Mucosa of descending colon (tissue), 3 donors: ENCODE measurements at places on chromosomes 3 and 15. TPM values are rescaled to one million over a fixed set of nuclear protein-coding genes. Genes with fewer than 3 reads are reported as not detected.

Gene SPATA12
- not detected for total RNA-seq

Gene HDC
- total RNA-seq: 0.52 TPM

Gene MYRIP
- 7.2 TPM for total RNA-seq

GRCh38 chr15:45646220-45646619 is 11.4 kb downstream of the SQOR start:
- DNase-seq: peak; percentile 33

GRCh38 chr15:36960179-36960946 is 140.0 kb downstream of the MEIS2 start:
- no peak for DNase-seq

- DNase-seq: no peak
These were observed 632.7 kb downstream of the NTRK3 start for GRCh38 chr15:87623832-87624231.

- no peak for DNase-seq
These were observed 455.2 kb upstream of the ARPP21 start for GRCh38 chr3:35183927-35184675.

DNA sequence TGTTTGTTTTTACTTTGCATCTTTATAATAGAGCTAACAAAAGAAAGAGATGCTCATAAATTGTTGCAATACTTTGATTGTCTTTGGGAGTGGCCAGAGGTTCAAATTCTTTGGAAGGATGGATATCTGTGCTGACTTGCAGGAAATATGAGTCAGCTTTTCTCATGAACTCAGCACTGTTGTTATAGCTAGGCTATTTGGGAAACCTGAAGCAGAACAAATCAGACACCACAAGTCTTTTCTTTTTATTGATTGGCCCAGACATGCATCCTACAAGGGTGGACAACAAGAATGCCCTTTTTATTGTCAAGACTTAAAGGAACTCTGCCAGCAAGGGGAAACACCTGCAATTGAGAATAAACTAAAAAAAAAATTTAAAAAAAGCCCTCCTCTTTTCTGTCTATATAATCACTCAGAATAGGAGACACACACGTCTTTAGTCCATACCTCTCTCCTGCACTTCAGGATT is 4.6 kb upstream of the DENND4A start:
- no peak for DNase-seq
